ENCODE measurements at places on chromosomes 1 and 21.

DNA sequence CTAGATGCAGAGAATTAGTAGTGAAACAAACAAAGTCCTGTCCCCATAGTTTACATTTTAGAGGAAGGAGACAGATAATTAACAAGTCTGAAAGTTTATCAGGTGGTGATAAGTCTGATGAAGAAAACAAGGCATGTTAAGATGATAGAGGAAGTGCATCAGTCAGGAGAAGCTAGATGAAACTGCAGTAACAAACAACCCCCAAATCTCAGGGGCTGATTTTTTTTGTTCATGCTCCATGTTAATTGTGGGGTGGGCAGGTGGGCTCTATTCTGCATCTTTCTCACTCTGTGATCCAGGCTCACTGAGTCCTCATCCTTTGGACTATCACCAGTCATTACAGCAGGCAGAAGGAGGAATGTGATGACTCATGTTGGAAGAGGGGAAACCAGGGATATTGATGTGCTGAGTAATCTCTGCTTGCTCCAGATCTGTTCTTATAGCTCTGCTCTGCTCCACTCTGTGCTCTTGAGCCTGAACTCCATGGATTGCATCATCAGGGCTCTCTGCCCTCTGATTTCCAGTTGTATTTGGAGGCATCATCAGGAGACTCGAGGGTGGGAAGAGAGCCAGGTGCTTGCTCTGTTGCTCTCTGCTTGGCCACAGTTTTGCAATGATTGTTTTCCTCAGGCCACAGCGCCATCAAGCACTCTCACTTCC lies 166.9 kb downstream of the IER5 start:
- peak; percentile 80 for DNase-seq

GRCh38 chr21:41012425-41012824 lies 155.5 kb upstream of the BACE2 start:
- DNase-seq: no peak

DNA sequence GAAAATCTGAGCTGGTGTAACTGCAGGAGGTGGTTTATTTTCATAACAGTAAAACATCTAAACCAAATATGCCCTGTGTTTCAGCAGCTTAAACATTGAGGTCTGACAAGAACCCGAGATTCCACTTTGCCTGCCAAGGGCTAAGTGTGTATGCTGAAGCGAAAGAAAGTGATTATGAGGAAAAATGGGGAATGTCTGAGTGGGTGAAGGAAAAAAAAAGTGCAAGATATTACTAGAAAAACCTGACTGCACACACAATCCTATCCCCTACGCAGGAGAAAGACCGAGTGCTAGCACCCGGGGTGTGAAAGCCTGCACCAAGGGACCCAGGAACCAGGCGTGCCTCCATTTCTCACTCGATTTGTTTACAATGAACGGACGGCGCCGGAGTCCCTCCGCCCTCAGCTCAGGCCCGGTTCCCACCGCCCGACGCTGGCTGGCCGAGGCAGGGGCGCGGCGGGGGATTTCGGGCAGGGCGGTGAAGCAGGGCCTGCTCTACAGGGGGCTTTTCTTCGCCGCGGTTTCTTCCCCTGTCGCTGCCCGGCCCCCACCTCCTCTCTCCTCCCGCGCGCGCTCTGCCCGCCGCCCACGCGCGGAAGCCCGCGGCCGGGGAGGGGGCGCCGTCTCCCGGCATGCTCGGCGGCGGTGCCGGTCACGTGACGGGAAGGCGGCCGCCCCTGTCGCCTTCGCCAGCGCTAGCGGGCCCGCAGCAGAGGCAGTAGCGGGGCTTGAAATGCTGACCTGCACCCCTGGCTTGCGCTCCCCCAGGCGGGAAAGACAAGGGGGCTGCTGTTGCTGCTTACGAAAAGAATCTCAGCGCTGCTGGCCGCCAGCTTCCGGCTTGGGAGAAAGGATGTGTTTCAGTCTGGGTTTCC lies 35.9 kb downstream of the ITPKB start:
- peak; percentile 51 for DNase-seq

GRCh38 chr1:39657923-39658485 lies 13.9 kb downstream of the NT5C1A start:
- peak; percentile 68 for DNase-seq

GRCh38 chr1:236851871-236852270 lies 56.8 kb downstream of the MTR start:
- DNase-seq: no peak

- DNase-seq: no peak
Measured at GRCh38 chr1:172515436-172515835, 17.5 kb upstream of the SUCO start.

DNA sequence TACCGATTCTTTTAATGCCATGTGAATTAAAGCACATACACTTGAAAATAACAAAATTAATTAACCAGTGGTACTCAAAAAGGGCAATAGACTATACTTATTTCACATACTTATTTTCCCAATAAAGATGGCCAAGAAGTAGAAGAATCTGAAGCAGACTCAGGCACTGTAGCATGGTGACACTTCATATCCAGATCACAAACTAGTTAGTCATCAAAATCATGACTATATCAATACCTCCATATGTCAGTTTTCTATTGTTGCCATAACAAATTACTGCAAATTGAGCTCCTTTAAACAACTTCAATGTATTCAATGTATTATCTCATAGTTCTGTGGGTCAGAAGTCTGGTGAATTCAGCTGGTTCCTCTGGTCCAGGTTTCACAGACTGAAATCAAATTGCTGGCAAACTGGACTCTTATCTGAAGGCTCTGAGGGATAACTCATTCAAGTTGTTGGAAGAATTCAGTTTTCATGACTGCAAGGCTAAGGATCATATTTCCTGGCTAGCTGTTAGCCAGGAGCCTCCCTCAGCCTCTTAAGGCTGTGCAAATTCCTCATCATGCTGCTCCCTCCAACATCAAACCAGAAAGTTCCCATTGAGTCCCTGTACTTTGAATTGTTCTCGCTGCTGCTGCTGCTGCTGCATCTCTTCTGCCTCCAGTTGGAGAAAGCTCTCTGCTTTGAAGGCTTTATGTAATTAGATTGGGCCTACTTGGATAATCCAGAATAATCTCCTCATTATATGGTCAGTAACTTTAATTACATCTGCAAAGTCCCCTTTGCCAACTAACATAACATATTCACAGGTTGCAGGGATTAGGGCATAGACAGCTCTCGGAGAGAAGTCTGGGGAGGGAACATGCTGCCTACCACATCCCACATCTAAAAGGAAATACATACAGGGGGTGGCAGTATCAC lies 91.5 kb downstream of the MRPL39 start:
- peak; percentile 10 for DNase-seq

GRCh38 chr21:26969971-26970725 lies 3.3 kb upstream of the ADAMTS5 start:
- DNase-seq: no peak

- peak; percentile 60 for DNase-seq
Measured at GRCh38 chr1:155218854-155219591, 10.5 kb downstream of the MTX1 start.

DNA sequence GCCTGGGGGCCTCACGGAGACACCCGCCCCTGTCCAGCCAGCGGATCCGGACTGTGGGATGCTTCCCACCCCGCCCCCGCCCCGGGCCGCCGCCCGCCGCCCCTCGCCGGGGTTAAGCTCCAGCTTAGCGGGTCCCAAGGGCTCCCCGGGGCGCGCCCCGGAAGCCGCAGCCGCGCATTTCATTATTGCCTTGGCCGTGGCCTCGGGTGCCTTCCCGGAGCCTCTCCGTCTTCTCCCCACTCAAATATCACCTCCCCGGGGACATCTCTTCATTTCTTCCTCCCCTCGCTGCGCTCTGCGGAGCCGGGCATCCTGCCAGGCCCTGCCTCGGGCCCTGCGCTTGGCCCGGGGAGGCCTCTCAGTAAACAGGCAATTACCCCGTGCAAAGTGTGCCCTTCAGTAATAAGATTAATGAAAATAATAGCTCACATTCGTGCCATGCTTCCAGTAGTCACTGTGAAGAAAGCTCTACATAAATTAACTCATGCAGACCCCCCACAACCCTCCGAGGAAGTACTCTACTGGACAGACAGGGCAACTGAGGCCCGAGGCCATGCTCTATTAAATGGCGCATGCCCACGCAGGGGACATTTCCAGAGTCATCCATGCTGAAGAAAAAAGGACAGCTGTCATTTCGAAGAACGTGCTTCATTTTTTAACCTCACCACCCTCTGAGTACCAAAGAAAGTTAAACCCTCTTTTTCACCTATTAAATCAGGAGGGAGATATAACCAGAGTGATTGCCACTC lies 49.9 kb upstream of the LAPTM5 start:
- DNase-seq: no peak

DNA sequence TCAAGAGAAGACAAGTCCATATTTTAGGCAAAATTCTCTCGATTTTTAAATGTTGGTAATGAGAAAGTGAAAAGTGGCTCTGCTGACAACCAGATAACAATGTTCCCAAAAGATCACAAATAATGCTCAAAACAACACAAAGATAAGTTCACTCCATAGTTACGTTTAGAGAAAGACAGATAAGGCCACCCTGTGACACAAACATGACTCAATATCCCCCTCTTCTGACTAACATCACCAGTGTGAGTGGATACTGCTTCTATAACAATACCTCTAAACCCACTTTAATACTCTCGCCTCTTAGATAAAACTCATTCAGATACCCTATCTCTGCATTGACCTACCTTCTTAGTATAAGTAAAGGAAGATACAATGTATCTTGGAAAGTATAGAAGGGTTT lies 51.2 kb upstream of the RGS7 start:
- DNase-seq: no peak

- DNase-seq: peak; percentile 49
Measured at GRCh38 chr1:171841931-171842761, 848 bp downstream of the DNM3 start.

- DNase-seq: peak; percentile 10
Measured at GRCh38 chr1:180343921-180344769, 114.1 kb downstream of the LHX4 start.

DNA sequence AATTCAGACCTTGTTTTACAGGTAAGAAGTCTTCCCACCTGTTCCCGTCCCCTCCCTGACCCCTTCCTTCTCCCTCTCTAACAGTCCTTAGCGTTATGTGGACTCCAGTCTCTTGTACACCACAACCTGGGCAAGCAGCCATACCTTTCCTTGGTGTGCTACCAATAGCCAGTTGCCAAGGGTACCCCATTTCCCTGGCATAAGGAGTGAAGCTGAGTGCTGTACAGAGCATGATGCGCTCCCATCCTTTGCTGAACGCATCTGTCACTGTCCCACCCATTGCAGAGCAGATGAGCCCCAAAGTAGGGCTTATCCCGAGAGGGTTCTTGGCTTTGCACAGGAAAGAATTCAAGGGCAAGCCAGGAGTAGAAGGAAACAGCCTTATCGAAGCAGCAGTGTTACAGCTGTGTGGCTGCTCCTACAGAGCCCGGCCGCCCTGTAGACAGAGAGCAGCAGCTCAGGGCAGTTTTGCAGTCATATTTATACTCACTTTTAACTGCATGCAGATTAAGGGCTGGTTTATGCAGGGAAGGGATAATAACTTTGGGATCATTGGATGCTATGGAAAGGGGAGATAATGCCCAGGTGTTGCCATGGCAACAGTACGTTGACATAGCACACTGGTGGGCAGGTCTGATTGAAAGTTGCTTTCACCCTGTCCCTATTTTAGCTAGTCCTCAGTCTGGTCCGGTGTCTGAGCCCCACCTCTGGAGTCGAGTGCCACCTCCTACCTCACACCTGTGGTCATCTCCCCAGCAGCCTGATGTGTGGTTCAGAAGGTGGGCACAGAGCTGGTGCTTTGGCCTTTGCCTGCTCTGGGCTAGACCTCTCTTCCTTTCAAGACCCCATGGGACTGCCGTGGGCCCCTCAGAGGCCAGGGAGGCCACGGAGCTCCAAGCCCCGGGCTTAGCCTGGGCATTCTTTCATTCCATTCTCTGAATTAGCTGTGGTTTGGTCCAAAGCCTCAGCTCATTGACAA lies 5.1 kb downstream of the FHAD1 start:
- DNase-seq: no peak

DNA sequence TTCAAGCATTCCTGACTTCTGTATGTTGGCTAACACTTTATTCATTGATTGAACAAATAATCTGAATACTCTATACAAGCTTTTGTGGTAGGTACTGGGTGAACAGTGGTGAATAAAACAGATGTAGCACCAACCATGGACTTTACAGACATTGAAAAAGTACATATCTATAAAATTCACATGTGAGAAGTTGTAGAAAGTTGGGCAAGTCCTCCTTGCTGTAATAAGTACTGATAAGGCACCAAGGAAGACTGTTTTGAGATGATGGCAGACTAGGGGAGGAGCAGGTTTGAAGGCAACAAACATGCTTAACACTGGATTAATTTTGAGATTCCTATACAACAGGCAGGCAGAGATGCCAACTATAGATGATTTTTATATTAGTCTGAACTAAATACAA lies 42.4 kb downstream of the RNF2 start:
- DNase-seq: no peak

DNA sequence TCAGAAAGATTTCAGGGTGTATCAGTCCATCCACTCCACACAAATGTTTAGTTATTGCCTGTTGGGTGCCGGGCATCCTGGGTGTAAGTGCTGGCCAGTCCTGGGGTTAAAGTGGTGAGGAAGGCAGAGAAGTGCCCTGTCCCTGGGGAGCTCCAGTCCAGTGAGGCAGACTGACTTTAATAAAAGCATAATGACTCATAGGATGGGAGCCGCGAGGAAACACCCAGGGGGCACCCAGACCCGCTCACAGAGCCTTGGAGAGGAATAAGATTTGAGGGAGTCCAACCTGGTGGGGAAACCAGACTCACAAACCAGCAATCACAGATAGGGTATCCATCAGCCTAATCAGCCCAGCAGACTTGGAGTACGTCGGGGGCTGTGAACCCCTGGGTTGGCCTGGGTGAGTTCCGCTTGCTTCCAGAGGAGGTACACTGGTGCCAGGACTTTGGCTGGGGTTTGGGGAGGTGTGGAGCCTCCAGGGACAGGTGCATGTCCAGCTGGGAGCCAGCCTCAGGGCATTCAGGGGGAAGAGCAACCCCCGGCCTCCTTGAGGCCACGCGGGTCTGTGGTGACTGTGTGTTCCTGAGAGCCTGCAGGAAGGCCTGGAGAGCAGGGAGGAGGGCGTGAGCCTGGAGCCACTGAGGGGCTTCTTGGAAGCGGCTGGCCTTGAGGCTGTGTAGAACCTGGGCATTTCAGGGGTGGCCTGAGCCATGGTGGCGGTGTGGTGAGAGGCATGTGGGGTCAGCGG lies 3.7 kb downstream of the PEAR1 start:
- DNase-seq: peak; percentile 50

DNA sequence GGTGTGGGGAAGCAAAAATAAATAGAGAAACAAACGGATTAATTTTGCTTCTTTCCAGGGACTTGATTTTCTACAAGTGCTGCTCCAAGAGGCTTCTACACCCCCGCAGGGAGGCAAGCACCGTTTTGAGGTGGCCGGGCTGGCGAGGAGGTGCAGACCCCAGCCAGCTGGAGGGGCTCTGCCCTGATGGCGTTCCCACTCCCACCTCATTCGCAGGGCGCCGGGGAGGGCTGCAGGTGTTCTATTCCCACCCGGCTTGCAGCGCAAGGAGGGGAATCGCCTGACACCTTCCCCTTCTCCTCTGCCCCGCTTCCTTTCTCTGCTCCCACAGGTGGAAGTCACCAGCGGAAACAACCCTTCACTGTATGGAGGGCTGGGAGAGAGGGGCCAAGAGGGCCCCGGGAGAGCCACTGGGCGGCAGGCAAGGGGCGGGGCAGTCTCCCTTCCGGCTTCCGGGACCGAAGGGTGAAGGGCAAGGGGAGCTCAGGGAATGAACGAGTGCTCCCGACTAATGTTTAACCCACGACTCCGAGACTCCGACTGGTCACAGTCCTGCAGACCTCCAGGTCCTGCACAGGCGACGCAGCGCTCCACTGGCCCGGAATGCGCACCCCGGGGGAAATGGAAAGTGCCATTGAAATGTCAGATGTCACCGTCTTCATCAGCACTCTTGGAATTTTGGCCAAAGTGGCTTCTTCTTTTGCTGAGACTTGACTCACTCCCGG lies 29.1 kb downstream of the TEX35 start:
- peak; percentile 50 for DNase-seq
